ENCODE measurements at places on chromosomes 4 and X. TPM values are rescaled to one million over a fixed set of nuclear protein-coding genes. Genes with fewer than 3 reads are reported as not detected.
A peak's percentile ranks its signal among the peaks of the same experiment; 100 is the strongest.

DNA sequence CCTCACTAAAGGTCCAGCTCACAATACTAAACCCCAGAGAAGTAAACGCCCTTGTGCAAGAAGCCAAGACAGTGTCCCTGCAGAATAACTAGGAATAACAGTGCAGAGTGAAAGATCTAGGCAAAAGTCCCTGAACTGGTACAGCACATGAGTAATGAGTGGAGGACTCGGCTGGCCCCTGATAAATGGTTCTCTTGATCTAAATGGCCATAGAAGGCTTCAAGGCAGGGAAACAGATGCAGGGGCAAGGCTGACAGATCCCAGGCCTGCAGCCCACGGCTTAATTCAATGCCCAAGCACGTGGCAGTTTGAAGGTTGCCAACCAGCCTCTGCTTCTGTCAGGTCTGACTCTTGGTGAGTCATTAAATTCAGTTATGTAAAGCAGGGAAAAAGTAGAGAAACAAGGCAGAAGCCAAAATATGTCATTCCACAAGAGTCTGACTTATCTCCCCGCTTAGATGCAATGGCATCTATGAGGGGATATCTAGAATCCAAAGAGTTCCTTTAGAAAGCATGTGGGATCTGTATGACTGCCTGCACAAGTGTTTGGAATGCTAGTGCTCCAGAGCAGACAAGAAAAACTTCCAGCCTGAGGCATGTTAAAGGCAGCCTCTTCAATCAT is 121.3 kb downstream of the PRDM5 start:
- peak; percentile 15 for DNase-seq

- peak; percentile 13 for DNase-seq
Measured at GRCh38 chr4:152534541-152535359, 1.1 kb downstream of the FBXW7 start.

GRCh38 chrX:42694260-42694815 is 83.6 kb downstream of the PPP1R2C start:
- DNase-seq = no peak

DNA sequence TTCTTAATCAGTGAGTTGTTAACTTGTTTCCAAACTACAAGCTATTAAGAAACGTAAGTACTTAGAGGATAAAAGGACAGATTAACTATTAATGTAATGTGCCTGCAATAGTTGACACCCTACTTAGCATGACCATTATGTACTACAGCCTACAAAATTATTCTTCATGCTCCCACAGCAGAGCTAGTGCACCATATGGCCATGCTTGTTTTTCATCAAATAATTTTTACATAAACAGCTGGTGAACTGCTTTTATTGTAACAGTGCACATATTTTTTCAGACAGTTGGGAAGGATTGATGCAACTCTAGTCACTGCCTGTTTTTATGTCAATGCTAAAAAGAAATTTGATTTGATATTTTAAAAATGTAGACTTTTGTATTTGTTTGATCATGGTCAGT is 10.2 kb upstream of the MAGEB10 start:
- DNase-seq = no peak

DNA sequence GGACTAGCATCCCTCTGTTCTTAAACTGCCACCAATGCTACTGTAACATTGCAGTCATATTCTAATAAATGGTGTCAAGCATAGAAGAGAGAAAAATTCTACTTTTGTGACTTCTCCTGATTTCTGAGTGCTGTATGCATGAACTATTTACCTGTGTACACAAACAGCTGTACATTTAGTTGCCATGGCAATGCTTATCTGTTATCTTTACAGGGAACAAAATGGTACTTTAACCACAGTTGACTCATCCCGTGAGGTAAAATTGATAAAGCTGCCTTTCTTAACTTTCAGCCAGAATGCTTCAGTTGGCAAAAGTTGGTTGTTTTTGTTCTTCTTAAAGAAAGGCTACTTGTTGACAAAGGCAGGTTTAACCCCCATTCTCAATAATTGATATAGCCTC is 587.5 kb upstream of the MAGEB2 start:
- no peak for DNase-seq

GRCh38 chr4:88734403-88734949 is 36.8 kb upstream of the NAP1L5 start:
- DNase-seq = no peak

- no peak for DNase-seq
Measured at GRCh38 chr4:10527438-10527837, 70.2 kb upstream of the ZNF518B start.

GRCh38 chr4:172985552-172985951 is 183.1 kb upstream of the GALNT7 start:
- DNase-seq = peak; percentile 7

- DNase-seq = peak; percentile 1
Measured at GRCh38 chr4:105894660-105895582, at the start of gene NPNT. Gene NPNT, plus strand, starts transcription at chr4:105895471. Its CDS starts 182 bp downstream, at chr4:105895653.

GRCh38 chr4:10974371-10974770 is 289.8 kb upstream of the CLNK start:
- DNase-seq = no peak

DNA sequence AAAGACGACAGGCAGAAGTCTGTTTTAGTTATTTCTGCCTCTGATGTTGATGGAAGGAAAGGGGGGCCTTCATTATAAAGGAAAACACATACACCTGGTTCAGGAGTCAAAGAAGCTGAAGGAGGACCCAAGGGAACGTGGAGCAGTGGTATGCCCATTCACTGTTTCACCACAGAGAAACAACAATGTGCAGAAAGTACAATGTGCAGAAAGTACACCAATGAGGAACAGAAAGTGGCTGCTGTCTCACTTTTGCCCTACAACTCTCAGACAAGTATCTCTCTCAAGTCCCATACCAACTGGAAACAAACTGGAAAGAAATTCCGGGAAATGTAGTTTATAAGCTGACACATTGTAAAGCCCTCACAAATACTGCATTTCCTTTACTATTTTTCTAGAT is 564.5 kb downstream of the TRAM1L1 start:
- DNase-seq = no peak

- no peak for DNase-seq
Measured at GRCh38 chr4:136392576-136392975, 1139.7 kb downstream of the PCDH18 start.

- no peak for DNase-seq
Measured at GRCh38 chr4:11415409-11416070, 13.2 kb downstream of the HS3ST1 start.

GRCh38 chrX:104621781-104622180 is 55.8 kb downstream of the IL1RAPL2 start:
- DNase-seq = no peak

GRCh38 chr4:6924361-6924779 is 14.7 kb downstream of the TBC1D14 start:
- DNase-seq = no peak

DNA sequence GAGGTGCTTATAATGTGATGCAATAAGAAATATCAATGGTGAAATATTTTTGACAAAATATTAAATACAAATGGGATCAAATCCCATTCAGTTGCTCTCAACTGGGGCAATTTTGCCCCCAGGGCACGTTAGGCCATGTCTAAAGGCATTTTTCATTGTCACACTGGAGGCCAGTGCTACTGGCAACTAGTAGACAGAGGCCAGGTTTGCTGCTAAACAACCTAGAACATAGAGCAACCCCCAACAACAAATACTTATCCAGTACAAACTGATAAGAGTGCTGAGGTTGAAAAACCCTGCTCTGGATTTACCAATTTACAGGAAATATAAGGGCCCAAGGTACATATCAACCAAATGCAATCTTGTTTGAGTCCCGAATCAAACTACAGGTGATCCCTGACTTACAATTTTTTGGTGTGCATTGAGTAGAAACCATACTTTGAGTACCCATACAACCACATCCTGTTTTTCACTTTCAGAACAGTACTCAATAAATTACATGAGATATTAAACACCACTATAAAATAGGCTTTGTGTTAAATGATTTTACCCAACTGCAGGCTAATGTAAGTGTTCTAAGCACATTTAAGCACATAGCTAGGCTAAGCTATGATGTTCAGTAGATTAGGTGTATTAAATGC is 237.5 kb downstream of the HNRNPD start:
- DNase-seq = no peak

GRCh38 chrX:149961572-149961971 is 23.3 kb upstream of the EOLA2 start:
- no peak for DNase-seq

DNA sequence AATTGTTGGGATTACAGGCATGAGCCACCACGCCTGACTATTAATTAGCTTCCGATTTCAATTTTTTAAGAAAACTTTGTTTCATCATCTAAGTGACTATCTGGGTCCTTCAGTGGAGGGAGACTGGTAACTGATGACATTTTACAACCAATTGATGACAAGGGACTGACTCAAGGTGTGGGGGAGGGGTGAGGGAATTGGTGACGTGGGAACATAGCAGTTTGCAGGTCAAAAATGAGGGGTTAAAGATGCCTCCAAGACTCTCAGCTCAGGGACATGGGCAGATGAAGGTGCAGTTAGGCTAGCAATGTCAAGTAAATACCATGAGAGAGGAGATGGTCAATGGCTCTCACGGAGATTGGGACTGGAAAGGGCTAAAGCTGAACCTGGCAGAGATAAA is 5.7 kb upstream of the FAM9C start:
- no peak for DNase-seq

DNA sequence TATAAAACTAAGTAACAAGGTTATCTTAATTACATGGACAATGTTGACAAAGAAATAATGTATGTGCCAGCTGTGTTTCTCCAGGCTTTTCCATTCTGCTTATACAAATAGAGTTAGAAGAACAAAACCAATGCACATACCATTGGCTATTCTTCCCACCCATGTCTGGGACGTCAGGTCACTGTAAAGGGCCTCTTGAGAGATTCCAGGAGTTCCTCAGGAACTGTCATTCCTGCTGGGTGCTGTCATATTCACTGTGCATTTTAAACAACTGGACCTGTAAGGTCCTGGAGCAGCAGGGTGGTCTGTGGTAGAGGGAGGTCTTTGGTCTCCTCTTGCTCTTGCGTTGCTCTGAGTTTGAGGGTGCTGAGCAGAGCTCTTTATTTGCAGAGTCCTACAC is 74.6 kb upstream of the AP1S2 start:
- DNase-seq = no peak

GRCh38 chr4:87406462-87406861 is 15.5 kb upstream of the HSD17B11 start:
- no peak for DNase-seq

DNA sequence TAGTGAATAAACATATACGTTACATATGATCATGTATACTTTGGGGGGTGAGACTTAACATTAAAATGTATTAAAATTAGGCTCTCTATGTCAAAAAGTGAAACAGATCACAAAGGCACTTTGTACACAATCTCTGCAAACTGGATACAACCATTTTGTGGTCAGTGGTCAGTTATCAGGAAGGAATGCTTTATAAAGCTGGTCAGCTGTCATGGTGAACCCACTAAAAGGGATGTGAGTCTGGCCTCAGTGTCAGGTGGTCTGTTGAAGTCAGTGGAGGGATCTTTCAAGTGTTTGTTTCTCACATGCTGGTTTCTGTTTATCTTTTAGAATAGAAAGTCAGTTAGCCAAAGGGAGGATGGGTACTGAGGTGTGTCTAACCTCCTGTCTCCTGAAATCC is 875.5 kb upstream of the INTU start:
- DNase-seq = no peak

DNA sequence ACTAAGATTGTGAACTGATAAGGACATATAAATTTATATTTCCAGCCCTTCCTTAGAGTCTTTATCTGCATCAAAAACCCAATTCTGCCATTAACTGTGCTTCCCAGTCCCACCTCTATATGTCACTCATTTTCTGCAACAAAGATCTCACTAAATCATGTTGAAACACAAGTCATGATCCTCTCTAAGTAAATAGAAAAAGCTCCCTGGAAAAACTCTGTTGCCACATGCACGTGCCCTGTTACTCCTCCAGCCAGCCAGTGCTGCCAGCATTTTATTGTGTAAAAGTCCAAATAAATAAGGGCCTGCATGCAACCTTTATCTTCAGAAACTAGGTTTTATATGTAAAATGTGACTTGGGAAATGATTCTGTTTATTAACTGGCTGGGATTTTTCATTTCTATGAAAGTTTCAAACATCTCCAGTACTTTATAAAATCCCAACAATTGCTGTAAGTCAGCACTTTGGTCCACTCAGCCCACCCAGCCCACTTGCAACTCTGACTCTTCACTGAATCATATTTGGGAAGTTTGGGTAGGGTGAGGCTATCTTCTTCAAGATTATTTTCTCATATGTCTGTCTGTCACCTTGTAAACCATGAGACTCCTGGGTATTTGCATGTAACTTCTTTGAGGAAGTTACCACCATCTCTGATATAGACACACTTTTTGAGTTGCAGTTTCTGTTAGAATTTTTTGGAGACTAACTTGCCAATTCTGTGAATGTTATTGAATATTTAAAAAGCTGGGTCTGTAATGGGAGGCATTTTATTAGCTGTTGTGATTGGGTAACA is 40.0 kb upstream of the SMARCA5 start:
- DNase-seq = no peak

The COX7B2 gene
- 55.2 TPM for total RNA-seq

The SUPT20HL2 gene
- total RNA-seq = not detected

The PNMA3 gene
- total RNA-seq = 1.2 TPM

The ARHGEF6 gene
- 7.6 TPM for total RNA-seq

The SSX2 gene
- total RNA-seq = not detected

The STATH gene
- total RNA-seq = not detected

The FRG1 gene
- 35.1 TPM for total RNA-seq

The SSX2B gene
- 2.6 TPM for total RNA-seq

The ABCG2 gene
- 3.1 TPM for total RNA-seq

The AASDH gene
- total RNA-seq = 3.8 TPM

The CISD2 gene
- 69.4 TPM for total RNA-seq

The KDR gene
- 0.48 TPM for total RNA-seq

The HSFX4 gene
- not detected for total RNA-seq

The RIPPLY1 gene
- not detected for total RNA-seq

The SLC10A4 gene
- not detected for total RNA-seq

The HAUS3 gene
- total RNA-seq = 29.3 TPM

Data from Daoy (cell line).